ENCODE measurements at places on chromosomes 12 and 14.

- no peak for DNase-seq
These were observed 131.0 kb downstream of the TMEM132D start for GRCh38 chr12:129772501-129773493.

DNA sequence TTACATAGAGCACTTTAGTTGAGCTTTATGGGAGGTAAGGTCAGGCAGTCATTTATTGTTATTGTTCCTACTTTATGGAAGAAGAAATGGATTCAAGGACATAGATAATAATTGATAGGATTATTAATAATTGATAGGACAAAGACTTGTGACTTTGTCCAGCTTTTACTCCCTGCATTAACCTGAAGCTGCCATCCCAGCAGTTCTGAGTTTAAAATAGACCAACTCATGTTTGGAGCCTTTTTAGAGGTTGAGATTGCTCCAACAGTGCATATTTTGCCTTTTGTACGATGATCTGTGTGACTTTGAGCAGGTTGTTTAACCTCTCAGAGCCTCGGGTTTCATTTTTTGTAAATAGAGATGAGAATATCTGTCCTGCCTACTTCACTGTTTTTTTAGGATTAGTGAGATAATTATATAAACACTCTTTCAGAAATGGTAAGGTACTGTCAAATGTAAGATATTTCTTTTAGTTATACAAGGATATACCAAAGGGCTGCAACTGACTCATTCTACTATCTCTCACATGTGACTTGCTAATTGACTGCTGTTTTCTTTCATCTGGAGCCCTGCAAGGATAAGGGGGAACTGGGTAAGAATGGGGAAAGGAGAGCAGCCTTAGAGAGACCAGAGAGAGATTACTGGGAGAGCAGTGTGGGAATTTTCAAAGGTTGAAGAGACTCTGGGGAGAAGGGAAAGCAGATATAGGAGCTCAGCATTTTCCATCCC lies 15.3 kb downstream of the WDR20 start:
- no peak for DNase-seq

DNA sequence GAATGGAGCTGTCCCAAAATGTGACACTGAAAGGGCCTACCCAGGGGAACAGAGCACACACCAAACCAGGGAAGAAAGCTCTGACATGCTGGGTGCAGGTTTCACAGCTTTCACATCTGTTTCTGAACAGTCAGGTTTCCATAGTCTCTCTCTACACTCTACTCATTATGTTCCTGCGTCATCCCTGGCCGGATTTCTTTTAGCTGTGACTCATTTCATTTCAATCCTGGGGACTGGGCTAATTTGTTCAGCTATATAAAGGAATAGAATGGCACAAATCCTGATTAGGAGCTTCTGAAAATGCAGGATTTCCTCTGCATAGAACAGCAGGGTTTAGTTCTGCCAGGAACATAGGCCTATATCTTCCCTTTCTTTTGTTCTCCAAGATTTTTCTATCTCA lies 649.8 kb downstream of the RPS29 start:
- no peak for DNase-seq

GRCh38 chr12:59820594-59821011 lies 224.8 kb downstream of the SLC16A7 start:
- no peak for DNase-seq

GRCh38 chr14:59254146-59254910 lies 65.9 kb downstream of the DAAM1 start:
- DNase-seq: no peak

DNA sequence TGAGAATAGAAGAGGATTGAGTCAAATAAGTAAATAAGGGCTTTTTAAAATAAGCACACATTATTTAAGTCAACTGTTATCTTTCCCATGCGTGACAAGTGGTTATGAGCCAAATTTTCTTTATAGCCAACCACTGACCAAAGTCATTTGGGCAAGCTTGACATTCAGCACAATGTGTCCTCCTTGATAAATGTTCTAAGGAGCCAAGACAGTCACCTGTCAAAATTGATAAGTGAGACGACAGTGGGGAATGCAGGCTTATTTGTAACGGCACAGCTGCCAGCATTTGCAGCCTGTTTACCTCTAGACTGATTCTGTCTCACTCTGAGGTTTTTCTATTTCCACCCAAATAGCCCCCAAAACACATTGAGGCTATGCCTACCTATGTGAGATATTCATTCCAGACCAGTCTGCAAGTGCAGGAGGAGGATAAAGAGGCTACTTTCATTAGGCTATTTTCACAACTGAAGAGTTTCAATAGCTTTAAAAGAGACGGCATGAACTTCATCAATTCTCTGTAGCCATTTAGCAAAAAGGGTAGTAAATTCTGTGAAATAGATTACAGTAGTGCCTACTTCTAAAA lies 339.5 kb downstream of the PDZRN4 start:
- DNase-seq: no peak

DNA sequence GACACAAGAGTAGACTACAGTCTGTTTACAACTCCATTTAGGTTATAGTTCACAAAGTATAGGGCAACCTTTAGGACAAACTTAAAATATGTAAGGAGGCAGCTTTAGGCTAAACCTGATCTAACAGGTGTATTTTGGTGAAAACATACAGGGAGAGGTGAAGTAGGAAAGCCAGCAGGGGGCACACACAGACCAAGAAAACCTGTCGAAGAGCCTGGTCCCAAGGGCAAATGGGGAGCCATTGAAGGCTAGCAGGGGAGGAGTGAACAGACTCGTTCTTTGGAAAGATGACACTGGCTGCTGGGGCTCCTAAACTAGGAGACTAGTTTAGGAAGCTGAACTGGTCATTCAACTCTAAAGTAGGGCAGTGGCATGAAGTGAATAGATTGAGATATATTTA lies 138.8 kb upstream of the WSCD2 start:
- peak; percentile 19 for DNase-seq

GRCh38 chr12:93763746-93764147 lies 86.6 kb downstream of the CRADD start:
- DNase-seq: no peak

DNA sequence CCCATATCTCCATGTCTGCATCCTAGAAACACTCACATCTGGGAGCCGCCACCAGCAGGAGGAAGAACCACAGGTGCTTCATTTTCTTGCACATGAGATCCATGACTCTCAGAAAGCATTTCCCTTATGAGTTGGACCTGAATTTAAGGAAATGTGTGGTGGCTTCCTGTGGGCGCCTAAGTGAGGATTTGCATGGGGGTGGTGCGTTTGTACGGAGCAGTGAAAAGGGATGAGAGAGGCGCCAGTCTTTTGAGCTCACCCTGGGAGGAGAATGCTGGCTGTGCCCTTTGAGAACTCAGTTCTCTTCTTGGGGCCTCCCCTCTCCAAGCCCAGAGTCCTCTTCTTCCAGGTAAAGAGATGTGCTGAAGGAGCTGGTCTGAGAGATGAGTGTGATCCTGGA lies 895.7 kb downstream of the TMEM121 start:
- DNase-seq: no peak

DNA sequence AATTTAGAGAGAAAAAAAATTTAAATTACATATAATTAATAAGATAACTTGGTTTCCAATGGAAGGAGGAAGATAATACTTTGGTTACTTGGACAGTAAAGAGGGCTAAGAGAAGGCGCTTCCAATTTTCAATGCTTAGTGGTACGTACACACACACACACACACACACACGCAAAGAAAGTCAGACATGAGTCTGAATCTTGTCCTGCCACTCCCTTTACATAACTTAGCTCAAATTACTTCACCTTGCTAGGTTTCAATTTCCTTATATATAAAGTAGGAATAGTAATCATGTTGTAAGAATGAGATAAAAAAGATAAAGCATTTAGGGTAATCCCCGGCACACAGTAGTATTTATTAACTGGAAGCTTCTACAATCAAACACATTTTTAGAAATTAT lies 39.7 kb upstream of the VCPKMT start:
- DNase-seq: no peak

DNA sequence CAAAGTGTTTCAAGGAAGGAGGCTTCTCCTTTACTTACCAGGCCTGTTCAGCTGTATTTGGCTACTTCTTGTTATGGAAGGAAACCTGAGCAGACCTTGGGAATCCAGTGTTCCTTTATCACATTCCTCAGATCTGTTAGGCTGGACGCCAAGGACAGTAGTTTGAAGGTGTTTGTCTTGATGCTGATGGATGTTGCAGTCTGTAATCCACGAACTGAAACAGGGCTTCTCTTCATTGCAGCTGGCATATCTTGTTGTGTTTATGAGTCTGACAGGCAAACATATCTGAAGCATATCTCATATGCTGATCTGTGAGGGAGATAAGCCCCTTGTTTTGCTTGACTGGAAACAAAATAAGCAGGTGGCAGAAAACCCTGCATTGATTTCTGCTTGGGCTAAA lies 904.3 kb downstream of the NRXN3 start:
- DNase-seq: no peak

GRCh38 chr12:93783832-93784231 lies 106.7 kb downstream of the CRADD start:
- peak; percentile 41 for DNase-seq

GRCh38 chr14:80390906-80391305 lies 179.6 kb upstream of the DIO2 start:
- DNase-seq: no peak

DNA sequence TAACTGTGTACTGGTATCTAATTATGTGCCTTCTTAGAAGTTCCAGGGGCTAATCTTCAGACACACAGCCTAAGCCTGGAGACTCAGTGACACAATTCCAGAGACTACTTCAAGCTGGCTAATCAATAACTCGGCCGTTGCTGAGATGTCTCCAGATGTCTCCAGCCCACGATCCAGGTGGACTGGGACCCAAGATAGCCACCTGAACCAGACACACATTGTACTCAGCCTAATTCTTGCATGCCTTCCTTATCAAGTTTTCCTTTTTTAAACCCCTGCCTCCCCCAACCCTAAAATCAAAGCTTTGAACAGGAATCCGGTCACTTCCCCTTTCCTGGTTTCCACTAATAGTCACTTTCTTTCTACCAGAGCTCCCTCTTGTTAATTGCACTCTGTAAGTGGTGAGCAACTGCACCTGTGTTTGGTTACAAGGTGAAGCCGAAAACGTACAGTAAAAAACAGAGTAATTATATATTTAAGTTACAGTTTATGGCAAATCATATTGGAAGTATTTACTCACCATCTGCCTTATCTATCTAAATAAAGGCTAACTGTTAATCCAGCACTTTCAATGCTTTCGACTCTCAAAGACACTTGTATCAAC lies 39.8 kb upstream of the PTGDR start:
- no peak for DNase-seq

- no peak for DNase-seq
These were observed 209.7 kb upstream of the CDKN3 start for GRCh38 chr14:54186821-54187763.

- DNase-seq: no peak
These were observed 299.1 kb downstream of the BTG1 start for GRCh38 chr12:91846466-91847055.

- no peak for DNase-seq
These were observed 21.2 kb downstream of the TDG start for GRCh38 chr12:103986829-103987228.

- no peak for DNase-seq
These were observed 46.9 kb downstream of the RAD52 start for GRCh38 chr12:902581-902980.

- DNase-seq: no peak
These were observed 34.9 kb downstream of the WIF1 start for GRCh38 chr12:65086236-65086635.
